ENCODE measurements at places on chromosomes 11 and 22.

GRCh38 chr22:20299746-20300136 lies 20.1 kb downstream of the DGCR6L start:
- DNase-seq: peak; percentile 81

DNA sequence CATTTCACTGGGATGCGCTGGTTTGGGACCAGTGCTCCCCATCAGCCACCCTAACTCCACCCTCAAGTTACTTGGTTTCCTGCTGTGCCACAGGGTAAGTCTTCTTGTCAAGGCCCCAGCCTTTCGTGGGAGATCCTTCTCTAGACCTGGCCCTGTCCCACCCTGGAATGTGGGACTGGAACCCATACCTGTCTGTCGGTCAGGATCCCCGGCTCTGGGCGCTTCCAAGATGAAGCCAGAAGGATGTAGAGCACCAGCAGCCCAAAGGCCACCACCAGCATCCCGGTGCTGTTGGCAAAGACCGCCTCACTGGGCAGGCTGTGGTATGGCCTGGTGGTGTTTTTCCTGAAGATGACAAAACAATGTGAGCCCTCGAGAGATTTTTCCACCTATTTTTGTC lies 10.9 kb downstream of the CYB561A3 start:
- no peak for DNase-seq

DNA sequence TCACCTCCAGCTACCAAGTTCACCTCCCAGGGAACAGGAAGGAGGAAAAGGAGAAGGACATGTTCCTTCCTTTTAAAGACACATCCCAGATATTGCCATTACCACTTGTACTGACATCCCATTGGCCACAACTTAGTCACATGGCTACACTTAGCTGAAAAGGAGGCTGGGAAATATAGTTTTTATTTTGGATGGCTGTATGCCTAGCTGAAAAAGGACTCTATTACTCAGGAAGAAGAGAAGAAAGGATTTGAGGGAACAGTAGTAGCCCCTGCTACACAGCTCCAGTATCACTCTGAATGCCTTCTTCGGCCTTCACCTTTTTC lies 2.1 kb upstream of the APOA5 start:
- no peak for DNase-seq

- peak; percentile 35 for DNase-seq
Measured at GRCh38 chr11:70556884-70557741, 158.8 kb downstream of the CTTN start.

GRCh38 chr11:12381875-12382274 lies 4.5 kb downstream of the PARVA start:
- no peak for DNase-seq

DNA sequence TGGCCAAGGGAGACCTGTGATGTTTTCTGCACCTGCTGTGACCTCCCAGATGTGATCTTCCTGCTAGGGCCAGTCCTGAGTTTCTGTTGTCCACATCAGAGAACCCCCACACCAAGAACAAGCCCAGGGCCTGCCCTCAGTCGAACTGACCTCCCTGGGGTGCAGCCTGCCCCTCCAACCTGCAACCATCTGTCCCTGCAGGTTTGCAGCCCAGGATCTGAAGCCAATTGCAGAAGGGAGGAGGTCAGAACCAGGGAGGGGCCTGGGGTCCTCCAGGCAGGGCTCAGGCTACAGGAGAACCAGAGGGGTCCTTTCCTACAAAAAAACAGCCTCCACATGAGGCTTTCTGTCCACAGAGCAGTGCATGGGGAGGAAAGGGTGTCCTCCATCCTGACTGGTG lies 807 bp downstream of the TRIM3 start:
- no peak for DNase-seq

DNA sequence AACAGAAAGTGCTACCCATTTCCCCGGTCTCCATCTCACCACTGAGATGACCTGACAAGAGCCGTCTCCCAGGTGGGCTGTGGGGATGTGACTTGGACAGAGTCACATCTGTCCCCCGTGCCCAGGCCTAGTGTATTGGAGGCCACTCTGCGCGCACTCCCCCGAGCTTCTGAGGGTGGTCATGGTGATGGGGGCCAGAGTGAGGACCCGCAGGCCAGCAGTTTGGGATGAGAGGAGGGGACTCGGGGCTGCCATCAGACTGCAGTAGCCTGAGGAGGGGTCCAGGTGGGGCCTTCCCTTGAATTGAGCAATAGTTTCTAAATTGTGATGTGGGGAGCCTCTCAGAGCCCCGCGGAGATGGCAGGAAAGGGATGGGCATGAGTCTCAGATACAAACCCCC lies 852.6 kb downstream of the TBC1D22A start:
- no peak for DNase-seq

DNA sequence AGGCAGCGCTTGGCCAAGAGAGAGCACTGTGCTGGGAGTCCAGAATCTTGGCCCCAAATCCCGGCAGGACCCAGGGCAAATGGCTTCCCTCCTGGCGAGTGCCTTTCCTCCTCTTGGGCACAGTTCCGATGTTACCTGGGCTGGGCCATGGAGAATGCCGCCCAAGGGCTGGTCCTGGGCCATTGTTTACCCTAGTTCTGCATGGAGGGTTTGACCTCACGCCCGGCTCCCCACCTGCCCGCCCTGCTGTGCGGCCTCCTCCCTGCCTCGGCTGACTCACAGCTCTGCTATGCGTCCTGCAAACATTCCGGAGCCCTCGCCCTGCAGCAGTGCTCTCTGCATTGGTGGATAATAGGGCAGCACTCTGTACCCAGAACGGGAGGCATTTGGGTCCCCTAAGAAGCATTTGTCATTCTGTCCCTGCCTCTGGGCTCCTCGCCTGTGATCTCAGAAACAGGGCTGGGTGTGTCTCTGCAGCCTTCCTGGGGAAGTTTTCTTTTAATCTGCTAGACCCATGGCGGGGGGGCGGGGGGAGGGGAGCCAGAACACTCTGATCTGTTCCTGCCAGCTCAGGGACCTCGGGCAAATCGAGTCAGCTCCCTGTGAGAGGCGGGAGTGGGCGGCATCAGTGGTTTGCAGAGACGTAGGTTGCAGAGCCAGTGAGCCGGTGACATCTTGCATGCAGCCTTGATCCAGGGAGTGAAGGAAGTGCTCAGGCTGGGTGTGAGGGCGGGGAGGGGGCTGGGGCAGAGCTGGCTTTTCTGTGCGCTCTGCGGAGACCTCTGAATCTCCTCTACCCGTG lies 32.9 kb upstream of the SMIM38 start:
- peak; percentile 99 for DNase-seq

DNA sequence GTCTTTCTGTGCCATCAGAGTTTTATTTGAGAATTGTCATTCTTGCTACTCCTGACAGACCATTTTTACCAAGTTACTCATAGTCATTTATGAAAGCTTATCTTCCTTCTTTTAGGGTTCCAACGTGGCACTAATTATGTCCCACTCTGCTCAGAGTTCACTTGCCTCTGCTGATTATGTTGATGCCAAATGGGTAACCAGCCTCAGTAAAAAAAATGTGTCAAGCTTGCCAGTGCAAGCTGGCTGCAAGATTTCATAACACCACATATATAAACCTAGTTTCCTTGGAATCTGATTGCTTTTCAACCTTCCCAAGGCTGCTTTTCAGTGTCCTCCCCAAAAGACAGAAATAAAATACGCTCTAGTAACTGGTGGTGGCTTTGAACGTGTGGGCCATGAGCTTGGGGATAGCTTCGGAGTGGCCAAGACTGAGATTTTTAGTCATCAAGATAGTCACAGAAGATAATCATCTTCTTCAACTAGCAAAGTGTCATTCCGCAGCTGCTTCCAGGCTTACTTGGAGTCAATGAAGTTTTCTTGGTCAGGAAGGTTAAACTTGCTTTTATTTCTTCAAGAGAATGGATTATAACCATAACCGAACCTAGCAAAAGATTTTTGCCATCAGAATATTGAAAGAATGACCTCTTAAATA lies 29.5 kb upstream of the APOA1 start:
- DNase-seq: no peak

- DNase-seq: no peak
Measured at GRCh38 chr22:33819743-33820142, 100.5 kb downstream of the LARGE1 start.

GRCh38 chr11:30153008-30153407 lies 77.8 kb upstream of the FSHB start:
- DNase-seq: no peak

DNA sequence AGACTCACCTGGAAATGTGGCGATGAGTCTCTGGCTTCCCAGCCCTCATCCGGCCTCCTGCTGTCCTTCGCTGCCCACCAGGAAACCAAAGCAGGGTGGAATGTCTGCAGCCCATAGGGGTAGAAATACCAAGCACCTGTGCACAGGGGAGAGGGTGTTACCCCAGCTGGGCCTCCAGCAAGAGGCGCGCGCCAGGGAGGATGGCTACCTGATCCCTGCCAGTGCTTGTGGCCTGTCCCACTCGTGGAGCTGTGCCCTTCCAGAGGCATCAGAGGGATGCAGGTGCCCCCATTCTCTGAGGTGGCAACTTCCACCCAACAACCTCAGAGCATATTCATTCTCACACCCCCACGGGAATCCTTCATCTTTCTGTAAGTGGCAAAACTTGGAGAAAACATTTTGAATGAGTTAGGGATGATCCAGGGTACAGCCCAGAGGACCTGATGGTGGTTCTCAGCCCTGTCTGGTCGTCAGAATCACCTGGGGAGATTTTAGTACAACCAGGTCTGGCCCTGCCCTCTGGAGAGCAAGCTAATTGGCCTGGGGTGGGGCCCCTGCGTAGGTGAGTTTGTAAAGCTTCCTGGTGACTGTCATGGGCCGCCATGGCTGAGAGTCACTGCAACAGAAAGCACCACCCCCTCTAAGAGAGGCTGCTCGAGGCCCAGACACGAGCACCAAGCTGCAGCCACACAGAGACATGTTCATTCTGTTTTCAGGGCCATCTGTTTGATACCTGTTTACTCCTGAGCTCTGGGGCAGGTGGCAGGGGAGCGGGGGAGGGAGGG lies 9.9 kb downstream of the SUN2 start:
- no peak for DNase-seq

DNA sequence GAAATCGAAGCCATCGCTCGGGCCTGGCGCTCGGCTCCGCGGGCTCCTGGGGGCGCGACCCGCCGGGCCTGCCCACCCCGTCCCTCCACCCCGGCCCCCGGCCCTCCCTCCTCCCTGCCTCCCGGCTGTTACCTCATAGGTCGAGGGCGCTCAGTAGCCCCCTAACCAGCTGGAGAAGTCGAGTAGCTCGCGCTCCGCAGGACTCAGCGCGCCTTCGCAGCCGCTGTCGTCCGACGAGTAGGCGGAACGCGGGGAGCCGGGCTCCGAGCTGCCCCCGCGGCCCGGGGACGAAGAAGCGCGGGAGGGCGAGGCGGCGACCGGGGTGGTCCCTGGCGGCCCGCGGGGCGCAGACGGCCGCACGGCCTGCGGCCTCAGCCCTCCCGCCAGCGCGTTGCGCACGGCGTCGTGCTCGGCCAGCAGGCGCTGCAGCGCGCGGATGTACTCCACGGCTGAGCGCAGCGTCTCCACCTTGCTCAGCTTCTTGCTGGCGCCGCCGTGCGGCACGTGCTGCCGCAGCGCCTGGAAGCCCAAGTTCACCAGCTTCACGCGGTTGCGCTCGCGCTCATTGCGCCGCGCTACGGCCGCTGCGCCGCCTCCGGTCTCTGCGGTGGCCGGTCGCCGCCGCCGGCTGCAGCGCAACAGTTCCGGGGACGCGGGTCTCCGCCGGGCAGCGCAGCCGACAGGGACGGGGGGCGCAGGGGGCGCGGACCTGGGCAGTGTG lies 627 bp downstream of the ASCL2 start:
- DNase-seq: no peak

DNA sequence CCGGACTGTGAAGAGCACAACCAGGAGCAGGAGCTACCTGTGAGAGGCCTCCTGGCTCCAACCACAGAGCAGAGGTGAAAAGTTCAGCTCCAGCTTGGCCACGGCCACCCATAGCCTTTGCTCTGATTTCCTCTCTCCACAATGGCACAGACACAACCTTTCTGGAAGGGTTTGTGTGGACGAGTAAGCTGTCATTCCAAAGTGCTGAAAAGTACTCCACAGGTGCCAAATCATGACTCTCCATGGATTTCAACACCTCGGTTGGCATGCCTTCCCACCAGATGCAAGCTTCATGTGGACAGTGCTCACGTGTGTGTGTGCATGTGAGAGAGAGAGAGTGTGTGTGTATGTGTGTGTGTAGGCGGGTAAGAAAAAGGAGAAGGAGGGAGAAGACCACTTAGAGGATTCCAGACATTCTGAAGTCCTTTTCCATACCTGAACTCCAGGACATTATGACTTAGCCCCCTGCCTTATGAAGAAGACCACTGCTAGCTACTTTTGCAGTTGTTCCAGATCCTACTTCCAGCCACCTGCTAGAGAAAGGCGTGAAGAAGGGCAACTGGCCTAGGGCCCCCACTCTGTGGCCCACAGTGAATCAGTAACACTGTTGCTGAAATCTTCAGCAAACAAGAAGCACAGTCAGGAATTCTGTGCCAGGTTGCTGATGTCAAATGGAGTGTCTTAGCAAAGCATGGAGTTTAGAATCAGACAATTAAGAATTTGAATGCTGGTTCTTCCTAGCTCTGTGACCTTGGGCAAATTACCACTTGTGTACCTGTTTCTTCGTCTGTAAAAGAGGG lies 13.9 kb upstream of the NAV2 start:
- no peak for DNase-seq

DNA sequence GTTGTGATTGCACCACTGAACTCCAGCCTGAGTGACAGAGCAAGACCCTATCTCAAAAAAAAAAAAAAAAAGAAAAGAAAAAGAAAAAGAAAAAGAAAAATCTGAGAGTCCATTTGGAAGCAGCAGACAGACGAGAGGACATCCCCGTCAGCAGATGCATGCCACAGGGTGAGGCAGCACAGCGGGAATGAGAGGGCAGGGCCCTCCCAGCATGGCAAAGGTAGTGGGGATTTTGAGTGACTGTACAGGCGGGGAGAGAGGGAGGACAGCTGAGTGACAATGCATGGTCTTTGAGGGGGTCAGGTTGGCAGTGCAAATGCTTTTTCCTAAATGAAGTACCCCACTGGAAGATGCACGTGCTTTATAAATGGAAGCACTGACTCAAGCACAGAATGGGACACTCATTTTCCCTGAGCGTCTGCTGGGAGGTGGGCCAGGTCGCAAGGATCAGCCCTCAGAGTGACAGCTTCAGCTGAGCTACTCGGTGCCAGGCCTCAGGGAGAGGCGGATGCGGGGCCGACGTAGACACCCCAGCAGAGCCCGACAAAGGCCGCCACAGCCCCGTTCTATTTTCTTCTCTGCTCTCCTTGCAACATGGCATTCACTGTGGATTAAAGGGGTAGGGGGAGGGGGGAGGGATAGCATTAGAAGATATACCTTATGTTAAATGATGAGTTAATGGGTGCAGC lies 113.5 kb downstream of the SHANK2 start:
- no peak for DNase-seq

DNA sequence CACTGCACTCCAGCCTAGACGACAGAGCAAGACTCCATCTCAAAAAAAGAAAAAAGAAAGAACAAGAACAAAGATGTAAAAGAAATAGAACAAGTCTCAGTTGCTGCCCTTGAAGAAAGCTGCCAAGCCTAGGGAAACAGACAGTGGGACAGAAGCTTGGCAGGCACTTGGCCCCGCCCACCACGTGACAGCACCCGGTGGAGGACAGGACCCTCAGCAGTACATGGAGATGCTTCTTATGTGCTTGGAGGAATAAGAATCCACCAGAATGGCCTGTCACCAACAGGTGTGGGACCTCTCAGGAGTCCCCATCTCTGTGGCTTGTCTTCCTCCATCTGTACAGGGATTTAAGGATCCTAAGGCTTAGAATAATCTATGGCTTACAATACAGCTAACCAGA lies 7.6 kb upstream of the TMPRSS6 start:
- no peak for DNase-seq
